Sigmoid colon (tissue), 7 donors: ENCODE measurements at places on chromosomes 7 and 10.

GRCh38 chr7:39269034-39269433 is 291.3 kb downstream of the POU6F2 start:
- DNase-seq = no peak

GRCh38 chr10:79221110-79222051 is 125.9 kb upstream of the PPIF start:
- DNase-seq = peak; percentile 95

DNA sequence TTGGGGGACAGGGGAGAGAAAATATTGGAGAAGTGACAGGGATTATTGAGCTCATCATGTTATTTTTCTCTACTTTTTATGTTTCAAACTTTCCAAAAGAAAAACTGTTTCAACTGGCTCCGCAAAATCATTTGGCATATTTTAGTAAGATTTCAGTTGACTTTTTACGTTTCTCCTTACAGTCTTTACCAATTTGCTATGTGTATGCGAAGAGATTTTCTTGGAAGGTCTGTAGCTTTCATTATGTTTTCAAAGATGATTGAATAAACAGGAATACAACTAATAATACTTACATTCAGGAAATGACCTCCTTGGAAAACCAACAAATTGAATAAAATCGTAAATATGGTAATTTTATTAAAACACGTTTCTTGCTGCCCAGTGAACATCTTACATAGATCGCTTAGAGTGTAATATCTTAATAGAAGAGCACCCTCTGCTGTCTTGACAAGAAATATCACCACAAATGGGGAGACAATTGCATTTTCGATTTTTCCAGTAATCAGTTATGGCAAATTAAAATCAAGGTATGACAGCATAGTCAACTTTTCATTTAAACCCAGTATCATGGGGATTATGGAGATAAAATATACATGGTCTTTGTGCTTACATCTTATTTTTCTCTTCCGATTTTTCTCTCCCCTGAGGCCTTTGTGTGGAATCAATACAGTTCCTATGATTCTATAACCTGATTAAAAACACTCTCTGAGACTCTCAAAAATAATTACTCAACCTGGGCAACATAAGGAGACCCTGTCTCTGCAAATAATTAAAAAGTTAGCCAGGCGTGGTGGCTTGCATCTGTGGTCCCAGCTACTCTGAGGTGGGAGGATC is 43.1 kb downstream of the MBL2 start:
- no peak for DNase-seq

- DNase-seq = no peak
Observed at GRCh38 chr10:80405626-80406025, 2.7 kb upstream of the PRXL2A start.

GRCh38 chr10:133126431-133127290 is 33.4 kb upstream of the KNDC1 start:
- peak; percentile 47 for DNase-seq

DNA sequence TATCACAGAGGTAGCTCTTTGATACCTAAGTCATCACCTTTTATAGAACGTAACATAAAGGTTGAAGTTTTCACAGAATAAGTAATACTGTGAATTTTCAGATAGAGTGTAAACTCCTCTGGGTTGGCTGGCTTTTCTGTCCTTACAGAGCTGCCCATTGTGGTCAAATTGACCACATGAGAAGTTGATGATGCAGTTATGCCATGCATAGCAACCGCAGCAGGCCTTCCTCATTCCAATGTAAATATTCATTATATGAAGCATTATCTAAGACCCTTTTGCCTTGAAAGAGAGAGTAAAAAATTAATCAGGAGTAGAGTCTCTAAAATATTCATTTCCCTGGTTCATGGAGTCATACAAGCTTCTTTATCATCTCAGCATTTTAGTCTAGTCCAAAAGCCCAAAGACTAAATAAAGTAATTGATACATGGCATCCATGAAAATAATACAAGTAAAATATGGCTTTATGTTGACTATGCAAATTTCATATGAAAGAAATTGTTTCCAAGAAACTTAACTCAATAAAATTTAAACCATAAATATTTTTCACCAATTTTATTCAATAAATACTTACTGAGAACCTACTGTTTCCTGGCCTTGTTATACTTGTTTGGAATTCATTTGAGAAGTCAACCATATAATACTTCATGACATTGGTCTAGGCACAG is 516.4 kb downstream of the PCDH15 start:
- no peak for DNase-seq

DNA sequence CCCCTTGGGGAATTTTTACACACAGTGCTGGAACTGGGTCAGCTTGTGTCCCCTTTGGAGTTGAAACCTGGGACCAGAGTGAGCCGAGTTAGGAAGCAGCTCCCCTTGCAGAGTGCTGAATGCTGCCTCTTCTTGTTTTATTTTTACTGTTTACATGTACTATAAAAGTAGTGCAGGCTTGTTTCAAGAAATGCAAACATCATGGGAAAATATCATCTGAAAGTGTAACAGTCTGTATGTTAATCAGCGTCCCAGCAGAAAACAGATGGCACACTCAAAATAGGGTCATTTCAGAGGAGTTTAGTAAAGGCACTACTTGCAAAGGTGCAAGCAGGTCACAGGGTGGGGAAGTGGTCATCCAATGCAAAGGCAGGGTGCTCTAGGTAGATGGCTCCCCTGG is 30.1 kb downstream of the CXCL12 start:
- no peak for DNase-seq

- DNase-seq = no peak
Observed at GRCh38 chr7:50728184-50728583, 54.5 kb downstream of the GRB10 start.

DNA sequence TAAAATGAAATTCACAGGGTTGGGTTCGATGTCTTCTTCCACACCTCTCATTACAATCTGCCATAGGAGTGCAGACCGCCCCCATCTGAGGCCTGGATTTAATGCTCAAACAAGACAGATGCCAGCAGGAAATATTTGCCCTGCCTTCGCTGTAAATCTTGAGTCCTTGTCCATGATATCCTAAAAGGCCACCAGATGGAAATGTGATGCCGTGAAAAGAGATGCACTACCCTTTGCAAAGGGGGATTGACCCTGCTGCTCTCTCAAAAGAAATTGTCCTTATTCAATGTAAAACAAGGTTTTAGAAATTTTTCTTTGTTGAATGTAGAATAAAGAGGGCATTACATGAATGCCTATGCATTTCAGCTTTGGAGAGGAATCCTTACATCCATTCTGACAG is 37.5 kb downstream of the AGAP4 start:
- no peak for DNase-seq

DNA sequence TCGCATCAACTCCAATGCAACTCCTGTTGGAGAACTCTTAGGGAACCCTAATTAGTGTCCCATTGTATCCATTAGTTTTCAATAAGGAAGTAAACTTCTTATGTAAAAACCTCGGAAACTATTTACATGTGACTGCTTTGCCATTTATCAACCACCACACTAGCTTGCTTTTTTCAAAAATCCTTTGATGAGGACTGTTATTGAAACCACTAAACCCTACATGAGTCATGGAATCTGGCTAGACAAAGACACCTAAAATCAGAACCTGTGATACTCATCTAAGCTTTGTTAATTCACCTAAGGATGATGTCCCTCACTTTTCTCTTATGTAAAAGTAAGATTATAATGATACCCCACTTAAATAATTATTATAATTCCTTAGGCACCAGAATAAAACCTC is 414.1 kb upstream of the ETV1 start:
- DNase-seq = no peak

GRCh38 chr7:885893-886625 is 9.7 kb downstream of the GET4 start:
- peak; percentile 61 for DNase-seq

- no peak for DNase-seq
Observed at GRCh38 chr7:93955304-93955703, 33.8 kb downstream of the GNG11 start.

- DNase-seq = no peak
Observed at GRCh38 chr7:5662828-5663227, 118.6 kb downstream of the RNF216 start.

DNA sequence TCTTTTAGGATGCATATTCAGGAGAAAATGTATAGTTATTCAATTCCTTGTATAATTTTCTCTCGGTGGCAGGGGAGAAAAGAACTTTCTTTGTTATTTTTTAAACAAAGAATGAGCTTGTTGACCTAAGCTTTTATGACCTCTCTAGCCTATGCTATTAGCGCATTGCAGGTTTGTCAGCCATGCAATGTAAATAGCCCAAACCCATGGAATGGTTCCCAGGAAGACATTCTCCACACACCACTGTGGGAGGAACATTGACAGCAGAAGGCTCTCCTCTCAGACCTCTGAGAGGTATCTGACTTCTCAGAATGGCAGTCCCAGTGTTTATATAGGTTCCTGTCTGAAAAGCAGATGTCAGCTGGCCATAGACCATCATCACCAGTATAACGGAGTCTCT is 19.6 kb upstream of the AGBL3 start:
- DNase-seq = no peak

DNA sequence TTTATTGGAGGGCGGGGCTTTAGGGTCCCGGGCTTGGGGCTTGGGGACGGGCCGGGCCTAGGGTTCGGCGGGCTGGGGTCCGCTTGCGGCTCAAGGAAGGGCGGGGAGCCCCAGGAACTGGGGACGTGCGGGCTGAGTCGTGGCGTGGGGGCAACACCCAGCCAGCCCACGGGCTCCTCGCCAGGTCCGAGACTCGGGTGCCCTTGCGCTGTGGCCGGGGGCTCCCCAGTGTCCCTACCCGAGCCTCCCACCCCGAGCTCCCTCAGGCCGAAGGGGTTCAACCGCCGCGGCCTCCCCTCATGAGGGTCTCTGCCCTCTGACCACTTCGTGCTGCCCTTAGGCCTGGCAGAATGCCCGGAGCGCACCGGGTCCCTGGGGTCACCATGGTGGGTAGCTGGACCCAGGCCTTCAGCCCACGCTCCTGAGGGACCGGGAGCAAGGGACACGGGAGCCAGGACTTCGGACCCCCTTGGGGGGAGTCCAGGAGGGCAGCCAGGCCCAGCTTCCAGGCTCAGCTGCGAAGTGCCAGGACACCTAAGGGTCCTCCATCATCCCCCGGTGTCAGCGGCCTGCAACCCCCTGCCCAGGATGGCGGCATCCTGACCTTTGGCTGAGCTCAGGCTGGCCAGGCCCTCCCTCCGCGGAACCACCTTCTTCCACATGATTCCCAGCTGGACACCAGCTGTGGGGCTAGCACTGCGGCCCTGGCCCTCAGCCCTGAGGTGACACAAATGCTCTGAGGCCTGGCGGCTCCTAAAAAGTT is 524 bp upstream of the FUOM start:
- peak; percentile 81 for DNase-seq
